ENCODE measurements at places on chromosomes 3 and 15.

DNA sequence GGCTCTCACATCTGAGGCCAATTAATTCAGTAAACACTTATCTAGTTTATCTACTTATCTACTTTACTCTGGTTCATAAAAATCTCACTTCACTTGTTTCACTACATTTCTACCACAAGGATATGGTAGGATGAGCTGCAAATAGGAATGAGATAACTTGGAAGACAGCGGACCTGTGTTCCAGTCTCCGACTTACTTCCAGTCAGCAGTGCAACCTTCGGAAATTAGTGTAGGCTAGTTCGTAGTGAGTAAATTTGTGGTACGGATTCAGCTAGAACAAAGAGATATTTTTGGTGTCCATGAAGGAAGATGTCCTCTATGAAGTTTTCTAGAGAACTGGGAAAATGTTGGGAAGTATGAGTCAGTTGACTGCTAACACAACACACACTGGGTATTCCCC is 66.3 kb downstream of the TPRG1 start:
- DNase-seq, result no peak

GRCh38 chr3:74200952-74201351 is 413.5 kb downstream of the CNTN3 start:
- DNase-seq, result no peak

DNA sequence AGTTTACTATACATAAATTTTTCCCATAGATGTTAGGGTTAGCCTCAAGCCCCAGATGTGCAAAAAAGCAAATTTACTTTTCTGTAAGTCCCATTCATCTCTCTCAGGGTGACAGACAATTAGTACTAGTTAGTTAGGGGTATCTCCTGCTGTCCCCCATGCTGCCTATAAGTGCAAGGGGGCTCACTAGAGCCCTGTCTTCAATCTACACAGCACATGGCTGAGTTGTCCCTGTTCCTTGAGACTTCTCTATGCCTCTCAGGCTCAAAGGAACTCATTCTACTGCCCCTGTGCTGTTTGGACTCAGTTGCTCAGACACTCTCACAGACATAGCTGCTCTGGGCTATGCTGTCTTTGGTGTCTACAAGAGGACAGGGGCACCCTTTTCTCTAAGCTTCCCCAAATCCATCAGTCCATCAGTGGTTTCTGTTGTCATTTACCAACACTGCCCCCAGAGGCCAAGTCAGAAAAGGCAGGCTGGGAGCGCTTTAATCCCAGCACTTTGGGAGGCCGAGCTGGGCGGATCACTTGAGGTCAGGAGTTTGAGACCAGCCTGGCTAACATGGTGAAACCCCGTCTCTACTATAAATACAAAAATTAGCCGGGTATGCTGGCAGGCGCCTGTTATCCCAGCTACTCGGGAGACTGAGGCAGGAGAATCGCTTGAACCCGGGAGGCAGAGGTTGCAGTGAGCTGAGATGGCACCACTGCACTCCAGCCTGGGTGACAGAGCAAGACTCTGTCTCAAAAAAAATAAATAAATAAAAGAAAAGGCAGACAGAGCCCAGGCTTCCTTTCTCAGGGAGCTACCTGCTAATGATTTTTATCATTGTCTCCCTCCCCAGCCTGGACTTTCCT is 31.4 kb upstream of the PRTG start:
- DNase-seq, result peak; percentile 14

GRCh38 chr3:184380627-184381260 is 890 bp downstream of the CHRD start:
- DNase-seq, result no peak

DNA sequence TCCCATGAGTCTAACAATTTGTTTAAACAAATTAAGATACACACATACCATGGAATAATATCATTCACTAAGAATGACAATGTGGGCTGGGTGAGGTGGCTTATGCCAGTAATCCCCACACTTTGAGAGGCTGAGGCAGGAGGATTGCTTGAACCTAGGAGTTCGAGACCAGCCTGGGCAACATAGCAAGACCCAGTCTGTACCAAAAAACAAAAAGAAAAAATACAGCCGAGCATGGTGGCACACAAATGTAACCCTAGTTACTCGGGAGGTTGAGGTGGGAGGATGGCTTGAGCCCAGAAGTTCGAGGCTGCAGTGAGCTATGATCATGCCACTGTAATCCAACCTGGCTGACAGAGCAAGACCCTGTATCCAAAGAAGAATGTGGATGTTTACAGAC is 4.0 kb upstream of the ZNF710 start:
- no peak for DNase-seq

DNA sequence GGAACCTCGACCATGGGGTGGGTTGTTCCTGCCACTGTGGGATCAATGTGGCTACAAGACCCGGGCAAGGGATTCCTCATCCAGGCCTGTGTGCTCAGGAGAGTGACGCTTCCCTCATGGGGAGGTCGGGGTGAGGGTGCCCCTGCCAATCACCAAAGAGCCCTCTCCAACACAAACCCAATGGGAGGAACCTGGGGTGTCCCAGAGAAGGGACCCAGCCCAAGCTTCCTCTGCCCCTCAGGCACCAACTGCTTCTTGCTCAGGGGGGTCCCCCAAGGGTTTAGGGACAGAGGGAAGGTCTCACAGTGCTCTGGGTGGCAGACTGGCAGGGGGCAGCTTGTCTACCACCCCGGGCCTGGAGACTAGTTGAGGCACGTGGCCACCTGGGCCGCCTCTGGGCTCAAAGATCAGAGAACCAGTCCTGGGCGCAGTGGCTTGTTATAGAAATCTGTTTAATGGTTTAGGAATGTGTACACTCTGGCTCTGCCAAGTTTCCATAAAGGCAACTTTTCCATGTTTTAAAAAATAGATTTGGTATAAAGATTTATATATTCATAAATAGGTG is 26.6 kb downstream of the GP9 start:
- DNase-seq, result no peak

DNA sequence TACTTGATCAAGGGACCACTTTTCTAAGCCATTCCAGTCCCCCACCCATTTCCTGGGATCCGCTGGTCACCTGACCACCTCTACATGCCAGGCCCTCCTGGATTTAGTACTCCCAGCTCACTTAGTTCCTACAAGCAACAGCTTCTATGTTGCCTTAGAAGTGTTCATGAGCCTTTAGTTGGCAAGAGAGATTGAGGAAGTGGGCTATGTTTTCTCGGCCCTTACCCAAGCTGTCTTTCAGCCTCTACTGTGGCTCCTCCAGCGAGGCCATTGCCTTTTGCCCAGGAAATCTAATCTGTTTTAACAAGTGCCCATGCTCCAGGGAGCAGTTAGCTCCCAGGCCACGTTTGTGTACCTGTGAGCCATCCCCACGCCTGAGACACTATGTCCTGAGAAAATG is 4.5 kb upstream of the PRKAR2A start:
- no peak for DNase-seq

DNA sequence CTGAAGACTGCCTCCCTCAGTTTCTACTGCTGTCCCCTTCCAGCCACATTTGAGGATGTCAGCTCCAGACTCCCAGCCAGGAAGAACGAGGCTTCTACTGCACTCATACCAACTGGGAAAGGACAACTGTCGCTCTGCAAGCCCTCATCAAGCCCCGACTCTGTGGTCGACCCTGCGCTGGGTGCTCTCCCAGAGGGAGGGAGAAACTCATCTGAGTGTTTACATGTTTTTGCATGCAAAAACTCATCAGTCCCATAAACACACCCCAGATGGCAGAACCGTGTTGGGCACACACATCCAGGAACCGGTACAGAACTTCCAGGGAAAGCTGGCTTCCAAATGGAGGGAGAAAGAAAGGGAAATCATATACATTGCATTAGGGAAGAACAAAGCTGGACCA is 43.5 kb downstream of the ADAMTS17 start:
- DNase-seq, result no peak

DNA sequence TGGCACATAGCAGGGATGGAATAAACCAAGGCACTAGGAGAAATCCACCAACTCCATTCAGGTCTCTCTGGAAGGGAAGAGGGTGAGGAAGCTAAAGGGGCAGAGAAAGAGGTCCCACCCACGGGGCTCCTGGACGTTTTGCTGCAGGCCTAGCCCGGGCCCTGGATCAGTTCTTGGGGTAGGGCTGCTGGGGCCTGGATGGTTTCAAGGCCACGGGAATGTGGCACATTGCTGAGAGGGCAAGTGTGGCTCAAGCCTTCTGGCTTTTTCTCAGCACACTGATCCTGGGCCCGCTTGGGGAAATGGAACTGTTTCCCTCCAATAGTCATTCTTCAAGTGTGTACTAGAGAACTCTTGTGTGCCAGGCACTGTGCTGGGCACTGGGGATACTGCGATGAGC is 24.0 kb downstream of the EPHB3 start:
- DNase-seq, result no peak

DNA sequence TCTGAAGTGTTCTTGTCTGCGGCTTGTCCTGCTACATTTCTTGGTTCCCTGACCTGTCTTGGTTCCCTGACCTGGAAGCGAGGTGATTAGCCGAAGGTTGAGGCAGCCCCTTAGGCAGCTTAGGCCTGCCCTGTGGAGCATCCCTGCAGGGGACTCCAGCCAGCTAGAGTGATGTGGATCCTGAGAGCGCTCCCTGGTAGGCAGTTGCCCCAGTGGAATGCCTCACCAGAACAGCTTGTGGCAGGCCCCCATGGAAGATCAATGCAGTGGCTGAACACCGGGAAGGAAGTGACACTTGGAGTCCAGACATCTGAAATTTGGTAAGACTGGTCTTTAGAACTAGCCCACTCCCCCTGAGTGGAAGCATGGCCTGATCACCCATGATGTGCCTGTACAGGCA is 5.5 kb upstream of the ROBO1 start:
- DNase-seq, result no peak

DNA sequence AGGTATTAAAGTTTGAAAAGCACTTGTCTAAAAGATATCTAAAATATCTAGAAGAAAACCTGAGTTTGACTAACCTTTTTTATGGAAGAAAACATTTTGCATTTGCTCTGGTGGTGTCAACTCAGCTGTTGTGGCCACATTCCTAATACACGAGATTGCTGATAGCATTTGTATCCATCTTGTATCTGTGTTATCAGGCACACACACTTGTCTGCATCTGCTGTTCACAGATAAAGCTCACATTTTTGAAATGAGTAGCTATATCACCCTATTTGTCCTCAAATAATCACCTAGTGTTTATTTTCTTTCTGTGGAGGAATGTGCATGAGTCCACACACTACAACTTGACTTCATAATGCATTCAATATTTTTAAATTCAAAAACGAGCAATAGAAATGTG is 632.3 kb upstream of the NR2F2 start:
- no peak for DNase-seq

DNA sequence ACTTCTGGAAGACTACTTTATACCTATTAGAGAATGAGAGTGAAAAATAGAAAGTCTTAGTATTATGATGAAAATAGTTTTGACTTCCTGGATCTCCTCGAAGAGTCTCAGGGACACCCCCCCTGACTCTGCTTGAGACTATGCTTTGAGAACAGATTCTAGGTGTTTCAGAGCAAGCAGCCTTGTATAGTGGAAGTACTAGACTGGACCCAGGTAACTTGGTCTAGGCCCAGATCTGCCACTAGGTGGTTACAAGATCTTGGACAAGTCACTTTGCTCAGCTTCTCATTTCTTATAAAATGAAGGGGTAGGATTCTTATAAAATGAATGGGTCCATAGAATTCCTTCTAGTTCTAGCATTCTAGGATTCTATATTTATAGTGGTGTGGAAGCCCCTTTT is 9.1 kb downstream of the ABHD5 start:
- no peak for DNase-seq

GRCh38 chr3:107496855-107497254 is 25.9 kb upstream of the BBX start:
- no peak for DNase-seq
